Uterus (tissue), 4 donors: ENCODE measurements at places on chromosomes 2 and 18.
A peak's percentile ranks its signal among the peaks of the same experiment; 100 is the strongest.

- no peak for DNase-seq
Measured at GRCh38 chr2:20209373-20210109, 15.4 kb downstream of the SDC1 start.

DNA sequence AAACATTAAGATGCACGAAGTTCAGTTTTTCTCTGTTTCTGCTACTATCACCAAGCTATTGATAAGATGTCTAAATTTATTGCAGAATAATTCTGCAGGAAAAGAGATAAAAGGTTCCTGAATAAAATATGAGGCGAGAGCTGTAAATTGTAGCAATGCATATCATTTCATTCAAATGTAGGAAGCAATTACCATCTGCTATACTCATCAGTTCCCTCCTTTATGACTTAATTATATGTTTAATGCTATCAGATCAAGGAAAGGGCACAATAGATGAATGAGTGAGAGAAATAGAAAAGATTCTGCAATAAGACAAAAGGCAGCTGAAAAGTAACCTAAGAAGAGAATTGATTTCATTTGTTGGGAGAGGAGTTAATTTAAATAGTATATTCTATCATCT, 108.2 kb upstream of the GALNT5 start:
- DNase-seq, result no peak

- no peak for DNase-seq
Measured at GRCh38 chr2:71393216-71393615, 60.1 kb upstream of the DYSF start.

DNA sequence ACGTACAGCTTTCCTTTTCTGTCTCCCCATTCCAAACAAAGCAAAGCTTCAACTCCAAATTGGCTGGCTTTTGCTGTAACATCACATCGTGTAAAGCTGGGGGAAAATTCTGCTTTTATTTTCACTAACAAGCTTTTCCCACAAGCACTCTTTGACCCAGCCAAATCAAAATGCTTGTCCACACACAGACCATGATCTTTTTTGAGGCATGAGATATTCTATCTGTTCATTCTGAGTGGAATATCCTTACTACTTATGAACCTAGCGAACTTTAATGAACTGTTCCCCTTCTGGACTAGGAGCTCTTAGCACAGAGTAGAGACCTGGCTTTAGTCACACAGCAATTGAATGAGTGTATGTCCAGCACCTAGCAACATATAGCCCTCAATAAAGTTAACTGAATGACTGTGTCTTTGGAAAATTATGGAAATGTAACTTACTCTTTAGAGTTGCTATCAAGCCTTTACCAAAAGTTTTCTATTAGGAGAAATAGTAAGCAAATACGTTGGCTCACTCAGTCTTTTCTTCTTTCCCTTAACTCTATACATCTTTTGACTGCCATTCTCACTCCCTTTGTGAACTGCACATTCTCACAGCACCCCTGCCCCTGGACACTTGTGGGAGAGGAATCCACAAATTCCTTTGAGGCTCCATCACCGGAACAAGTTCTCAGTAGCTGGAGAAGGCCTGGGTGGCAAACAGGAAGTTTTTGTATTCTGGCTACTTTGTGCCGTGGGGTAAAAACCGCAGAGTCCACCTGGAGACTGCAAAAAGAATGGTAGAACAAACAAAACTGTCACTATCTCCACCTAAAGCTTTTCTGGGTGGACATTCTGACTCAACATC, 1.3 kb upstream of the UBE2E3 start:
- no peak for DNase-seq

GRCh38 chr2:11949732-11950523, 203.5 kb downstream of the LPIN1 start:
- DNase-seq, result no peak

- DNase-seq, result no peak
Measured at GRCh38 chr2:176161825-176162626, 4.9 kb downstream of the HOXD3 start.

DNA sequence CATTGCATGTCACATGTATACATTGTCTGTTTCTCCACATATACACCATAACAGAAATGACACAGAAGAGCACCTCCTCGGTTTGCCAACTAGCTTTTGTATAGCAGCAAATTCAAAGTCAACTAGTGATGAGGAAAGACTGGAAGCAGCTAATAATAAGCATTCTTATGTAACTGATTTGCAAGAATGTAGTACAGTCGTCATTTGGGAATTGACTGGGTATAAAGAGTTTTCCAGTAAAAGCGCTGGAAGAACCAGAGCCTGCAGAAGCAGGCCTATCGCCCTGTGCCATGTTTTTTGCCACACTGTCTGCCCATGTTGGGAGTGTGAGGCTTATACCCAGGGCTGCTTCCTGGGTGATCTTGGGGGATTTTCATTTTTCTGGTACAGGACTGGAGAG, 310.6 kb downstream of the GBX2 start:
- DNase-seq, result no peak

DNA sequence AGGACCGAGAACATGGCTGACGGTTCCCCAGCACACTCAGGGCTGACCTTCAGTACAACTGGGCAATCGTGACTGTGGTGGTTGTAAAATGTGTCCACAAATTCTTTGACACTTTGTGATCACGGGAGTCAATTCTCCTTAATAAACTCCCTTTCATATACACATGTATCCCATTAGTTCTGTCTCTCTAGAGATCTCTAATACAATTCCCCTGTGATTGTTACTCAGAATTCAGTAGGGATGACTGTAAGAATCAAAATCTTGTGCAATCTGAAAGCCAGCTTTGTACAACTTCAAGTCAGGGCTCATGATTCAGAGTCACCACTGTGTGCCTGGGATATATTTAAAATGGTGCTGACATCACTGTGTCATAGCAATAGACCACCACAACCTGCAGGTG, 89.5 kb upstream of the LMAN1 start:
- DNase-seq, result no peak

GRCh38 chr18:58603375-58604067, 25.4 kb downstream of the ALPK2 start:
- DNase-seq, result no peak

DNA sequence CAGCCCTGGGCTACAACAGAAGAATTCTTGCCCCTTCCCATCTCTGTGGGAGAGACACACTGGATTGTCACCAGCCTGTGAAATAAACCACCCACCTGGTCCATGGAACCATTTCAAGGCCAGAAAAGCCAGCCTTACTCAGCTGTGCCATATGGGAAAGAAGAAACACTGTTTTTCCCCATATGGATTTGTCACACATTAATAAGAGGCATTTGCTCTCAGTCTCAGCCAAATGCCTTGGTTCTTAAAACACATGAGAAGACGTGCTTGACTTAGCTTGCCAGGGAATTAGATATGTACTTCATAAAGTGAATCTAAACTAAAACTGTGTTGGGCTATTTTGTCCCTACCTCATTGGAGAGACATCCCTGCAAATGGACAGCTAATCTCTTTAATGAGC, 308.6 kb upstream of the TNP1 start:
- no peak for DNase-seq

DNA sequence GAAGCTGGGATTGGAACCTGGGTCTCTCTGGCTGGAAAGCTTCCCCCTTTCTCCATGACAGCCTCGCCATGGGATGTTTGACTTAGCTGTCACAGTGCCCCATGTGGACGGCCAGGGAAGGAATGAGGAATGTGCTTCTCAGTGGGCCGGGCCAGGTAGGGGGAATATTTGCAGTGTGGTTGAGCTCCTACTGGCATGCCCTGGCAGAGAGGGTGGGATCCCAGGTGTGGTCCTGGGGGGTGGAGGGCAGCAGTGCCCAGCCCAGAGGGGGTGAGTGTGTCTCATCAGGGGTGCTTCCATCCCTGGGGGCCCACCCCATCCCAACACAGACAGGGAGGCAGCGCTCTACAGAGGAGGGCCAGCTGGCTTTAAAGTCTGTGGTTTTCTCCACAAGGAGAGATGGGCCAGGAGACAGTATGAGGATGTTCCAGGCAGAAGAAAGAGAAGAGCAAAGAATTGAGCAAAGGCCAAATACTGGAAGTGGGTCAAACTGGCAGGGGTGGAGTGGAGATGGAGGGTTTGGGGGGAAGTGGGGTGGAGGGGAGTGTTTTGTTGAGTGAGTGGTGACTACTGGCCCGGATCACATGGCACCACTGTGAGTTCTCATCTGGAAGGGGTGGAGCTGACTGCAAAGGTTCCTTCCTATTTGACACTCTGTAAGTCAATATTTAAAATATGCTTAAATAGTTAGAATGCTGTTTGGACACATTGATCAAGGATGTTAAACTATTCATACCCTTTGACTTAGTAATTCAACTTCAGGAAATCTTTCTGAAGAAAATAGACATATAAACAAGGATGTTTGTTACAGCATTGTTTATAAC, 94.0 kb downstream of the MYCN start:
- no peak for DNase-seq

GRCh38 chr2:173028141-173028540, 47.5 kb upstream of the MAP3K20 start:
- DNase-seq, result no peak

GRCh38 chr2:232361646-232362045, 16.9 kb upstream of the ALPP start:
- DNase-seq, result no peak

DNA sequence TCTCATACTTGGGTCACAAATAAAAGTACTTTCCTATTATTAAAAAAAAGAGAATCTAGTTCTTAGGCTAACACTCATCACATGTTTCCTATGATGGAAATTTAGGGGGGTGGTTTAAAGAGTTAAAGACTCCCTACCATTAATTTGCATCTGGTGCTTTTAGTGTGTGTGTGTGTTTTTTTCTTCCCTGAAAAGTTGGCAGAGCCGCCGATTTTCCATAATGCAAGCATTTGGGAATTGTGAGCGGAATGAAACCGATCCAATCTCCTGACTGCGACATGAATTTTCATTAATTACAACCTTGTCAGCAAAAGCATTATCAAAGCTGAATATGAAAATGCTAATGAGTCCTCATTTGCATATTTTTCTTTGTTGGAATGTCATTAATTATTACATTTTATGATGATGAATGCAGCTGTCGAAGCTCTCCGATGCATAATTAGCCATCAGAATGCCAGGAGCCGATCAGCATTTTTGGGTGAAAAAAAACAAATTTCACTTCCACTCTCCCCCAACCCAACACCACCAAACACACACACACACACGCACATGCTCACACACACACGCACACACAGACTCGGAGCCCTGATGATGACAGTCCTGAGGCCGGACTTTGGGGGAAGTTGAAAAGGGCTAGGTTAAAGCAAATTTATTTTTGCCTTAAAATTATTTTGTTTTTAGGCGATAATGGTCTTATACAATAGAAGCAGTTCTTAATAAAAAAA, 165.4 kb downstream of the TCF4 start:
- DNase-seq, result peak; percentile 55

- no peak for DNase-seq
Measured at GRCh38 chr2:28313220-28313784, 79.4 kb upstream of the FOSL2 start.

DNA sequence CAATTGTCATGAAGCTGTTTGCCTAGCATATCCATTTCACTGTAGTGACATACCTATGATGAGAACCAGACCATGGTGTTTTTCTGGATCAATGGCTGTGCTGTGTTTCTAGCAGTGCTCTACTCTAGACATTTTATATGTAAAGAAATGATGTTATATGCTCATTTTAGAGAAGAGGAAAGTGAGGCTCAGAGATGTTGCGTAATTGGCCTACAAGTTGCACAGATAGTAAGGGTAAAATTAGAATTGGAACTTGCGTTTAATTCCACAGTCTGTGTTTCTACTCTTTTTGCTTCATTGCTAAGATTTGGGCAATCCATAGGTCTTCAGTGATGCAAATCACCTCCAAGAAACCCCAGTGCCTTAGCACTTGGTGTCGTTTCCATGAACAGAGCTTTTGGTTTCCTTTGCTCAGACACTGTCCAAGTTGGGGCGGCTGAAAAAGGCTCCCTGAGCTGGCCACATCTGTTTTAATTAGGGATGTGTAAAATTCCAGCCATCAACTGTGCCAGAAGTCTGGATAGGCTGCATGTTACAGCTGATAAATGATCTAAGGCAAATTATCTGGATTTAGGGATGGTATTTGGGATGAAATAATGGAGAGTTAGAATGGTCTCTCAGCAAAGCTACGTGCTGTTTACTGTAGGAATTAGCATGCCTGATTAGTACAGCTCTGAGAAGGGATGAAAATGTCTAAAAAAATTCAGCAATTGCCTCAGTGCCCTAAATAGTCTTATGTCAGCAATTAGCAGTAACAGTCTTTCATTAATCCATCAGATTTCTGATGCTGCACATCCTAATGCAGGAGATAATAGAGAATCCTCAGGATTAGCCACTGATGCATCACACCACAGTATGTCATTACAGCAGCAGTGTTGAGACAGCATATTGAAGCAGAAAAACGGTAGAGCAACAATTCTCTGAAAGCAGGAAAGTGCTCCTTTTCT, 65.3 kb downstream of the PTPRM start:
- no peak for DNase-seq

DNA sequence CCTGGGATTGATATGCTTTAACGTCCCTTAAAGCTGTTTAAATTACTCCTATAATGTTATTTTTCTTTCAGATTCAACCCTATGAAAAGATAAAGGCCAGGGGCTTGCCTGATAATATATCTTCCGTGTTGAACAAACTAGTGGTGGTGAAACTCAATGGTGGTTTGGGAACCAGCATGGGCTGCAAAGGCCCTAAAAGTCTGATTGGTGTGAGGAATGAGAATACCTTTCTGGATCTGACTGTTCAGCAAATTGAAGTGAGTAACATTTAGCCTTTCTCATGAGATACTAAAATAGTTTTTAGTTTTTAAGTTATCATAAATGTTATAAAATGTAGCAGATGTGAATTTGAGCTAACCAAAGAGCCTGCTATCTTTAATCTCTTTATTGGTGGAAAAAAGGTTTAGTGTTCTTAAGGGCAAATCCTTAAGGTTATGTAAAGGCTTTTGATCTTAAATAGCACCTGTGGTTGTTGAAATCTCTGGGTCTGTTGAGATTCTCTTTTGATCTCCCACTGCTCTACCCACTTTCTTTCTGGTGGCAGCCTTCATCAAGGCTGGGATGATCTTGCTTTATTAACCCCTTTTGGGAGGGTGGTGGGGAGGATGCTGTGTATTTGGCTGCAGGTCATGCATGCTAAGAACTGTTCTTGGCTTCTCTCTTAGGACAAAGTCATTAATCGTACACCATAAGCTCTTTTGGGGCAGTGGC, 40.9 kb downstream of the UGP2 start:
- no peak for DNase-seq

GRCh38 chr2:200337621-200338020, 31.1 kb downstream of the SPATS2L start:
- no peak for DNase-seq
